ENCODE measurements at places on chromosomes 16 and 17.

- no peak for DNase-seq
These were observed 34.0 kb downstream of the TIMM22 start for GRCh38 chr17:1030684-1031532.

- DNase-seq, result no peak
These were observed 276.4 kb downstream of the FOXL1 start for GRCh38 chr16:86854626-86855294.

GRCh38 chr17:27623614-27624013 is 7.4 kb upstream of the LGALS9 start:
- no peak for DNase-seq

DNA sequence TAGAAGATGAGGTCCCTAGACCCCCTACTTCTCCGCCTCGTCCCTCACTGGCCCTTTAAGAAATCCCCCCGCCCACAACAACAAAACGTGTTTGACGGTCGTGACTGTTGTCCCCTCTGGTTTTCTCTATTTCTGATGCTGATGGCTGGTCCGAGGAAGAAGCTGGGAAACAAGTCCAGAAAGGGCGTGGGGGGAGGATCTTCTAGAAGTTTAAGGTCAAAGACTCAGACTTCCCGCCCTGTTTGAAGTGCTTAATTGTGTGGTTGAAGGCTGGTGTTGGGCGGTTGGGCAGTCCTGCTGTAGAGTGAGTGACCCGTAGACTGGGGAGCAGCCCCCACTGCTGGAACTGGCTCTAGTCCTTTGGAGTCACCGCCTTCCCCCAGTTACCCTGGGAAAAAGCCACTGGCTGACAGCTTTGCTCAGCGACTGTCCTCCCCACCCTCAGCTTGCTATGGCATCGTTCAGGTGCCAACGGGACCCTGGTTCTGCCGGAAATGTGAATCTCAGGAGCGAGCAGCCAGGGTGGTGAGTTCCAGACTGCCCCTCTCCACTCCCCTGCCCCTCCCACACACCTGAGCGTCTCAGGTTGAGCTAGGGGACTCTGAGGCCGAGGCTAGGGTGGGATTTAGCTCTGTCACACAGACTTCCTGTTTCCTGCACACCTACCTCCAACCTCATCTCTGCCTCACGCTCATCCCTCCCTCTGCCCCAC is 1.6 kb downstream of the MLLT6 start:
- no peak for DNase-seq

GRCh38 chr17:30238387-30239088 is 3.0 kb upstream of the SLC6A4 start:
- no peak for DNase-seq

GRCh38 chr17:17108451-17109049 is 66.3 kb downstream of the MPRIP start:
- DNase-seq, result no peak
